Stimulated activated CD4-positive, alpha-beta T cell treated with anti-CD3 and anti-CD28 coated beads, Interleukin-2, amount 100 ng/mL, for 48 hours (primary cell): ENCODE measurements at places on chromosomes 11 and 22.

DNA sequence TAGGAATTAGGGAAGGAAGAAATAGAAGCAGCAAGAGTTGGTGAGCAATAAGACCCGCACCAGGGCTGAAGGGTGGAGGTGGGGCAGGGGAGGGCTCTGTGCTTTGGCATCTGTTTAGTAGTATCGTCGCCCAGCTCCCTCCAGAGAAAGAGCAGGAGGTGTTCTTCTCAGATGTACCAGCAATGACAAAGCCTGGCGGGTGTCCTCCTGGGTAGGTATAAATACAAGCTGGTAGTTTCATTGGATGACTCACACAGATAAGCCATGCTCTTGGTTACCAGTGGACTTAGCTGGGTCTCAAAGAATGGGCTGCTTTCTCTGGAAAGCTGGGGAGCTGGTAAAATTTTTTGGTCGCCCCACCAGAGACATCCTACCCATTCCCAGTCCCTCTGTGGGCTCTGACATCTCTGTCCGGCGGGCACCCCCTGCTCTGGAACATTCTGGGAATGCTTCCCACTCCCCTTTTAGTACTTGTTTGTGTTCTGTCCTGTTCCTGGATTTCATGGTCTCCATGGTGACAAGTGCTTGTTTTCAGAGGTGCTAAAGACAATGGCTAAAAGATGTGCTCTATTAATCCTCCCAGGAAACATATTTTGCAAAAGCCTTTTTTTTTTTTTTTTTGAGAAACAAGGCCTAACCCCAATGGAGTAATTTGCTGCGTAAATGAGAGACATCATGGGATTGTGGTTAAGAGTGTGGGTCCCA is 15.4 kb upstream of the TUBA8 start:
- DNase-seq: no peak

GRCh38 chr11:45512471-45513148 is 152.8 kb downstream of the CHST1 start:
- no peak for DNase-seq

DNA sequence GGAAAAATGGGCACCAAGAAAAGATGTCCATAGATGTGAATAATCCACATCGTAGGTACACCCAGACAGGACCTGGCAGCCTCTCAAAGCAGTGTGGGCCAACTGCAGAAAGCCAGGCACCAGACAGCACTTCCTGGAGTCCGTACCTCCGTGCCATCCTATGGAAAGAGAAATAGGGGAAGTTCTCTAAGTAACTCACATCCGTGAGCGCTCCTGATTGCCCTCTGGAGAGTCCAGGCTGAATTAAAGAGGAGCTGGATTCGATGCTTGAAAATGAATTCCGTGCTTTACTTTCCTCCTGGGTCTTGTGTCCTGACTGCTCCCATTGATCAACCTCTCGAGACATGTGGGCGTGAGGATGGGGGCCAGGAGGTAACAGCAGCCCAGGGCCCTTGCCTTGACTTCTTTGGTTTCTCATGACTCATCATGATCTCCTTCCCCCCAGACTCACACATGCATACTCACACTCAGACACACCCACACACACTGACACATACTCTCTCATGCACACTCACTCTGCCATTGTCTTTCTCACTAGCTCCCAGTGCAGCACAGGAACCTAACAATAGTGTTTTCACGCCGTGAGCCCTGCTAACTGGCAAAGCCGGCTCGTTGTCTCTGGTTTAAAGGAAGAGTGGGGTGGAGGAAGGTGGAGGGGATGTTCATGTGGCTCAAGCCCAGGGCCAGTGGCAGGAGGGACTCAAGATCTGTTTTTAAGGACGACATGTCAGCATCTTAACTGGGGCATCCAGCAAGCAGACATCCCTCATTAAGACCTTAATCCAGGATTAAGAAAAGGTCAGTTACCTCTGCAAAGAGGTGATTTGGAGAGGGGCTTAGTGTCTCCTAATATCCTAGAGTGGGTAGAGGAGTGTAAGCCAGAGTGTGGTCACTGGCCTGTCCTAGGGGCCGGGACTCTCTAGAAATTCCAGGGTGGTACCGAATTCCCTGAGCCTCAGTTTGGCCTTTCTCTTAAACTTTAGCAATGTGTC is 104.2 kb downstream of the SCN3B start:
- no peak for DNase-seq

- DNase-seq: no peak
These were observed 417.0 kb upstream of the NARS2 start for GRCh38 chr11:78991681-78992080.

- no peak for DNase-seq
These were observed 201.1 kb downstream of the CADM1 start for GRCh38 chr11:115302946-115303703.

- peak; percentile 46 for DNase-seq
These were observed 27.8 kb downstream of the WEE1 start for GRCh38 chr11:9601037-9601875.

DNA sequence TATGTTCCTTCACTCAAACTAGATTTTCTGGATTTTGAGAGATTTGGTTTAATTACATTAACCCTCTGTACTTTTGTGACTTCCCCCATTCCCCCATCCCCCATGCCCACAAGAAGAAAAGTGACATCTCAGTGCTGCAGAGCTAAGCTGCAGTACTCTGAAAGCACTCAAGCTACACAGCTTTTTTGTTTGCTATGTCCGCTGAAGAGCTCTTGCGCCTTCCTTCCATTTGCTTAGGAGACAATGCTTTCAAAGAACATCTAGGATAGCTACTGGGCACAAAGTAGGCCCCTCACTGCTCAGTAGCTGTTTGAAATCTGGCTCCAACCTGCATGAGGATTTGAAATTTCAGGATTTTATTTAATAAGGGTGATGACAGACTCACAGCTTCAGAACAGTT is 69.7 kb downstream of the SLC17A6 start:
- DNase-seq: no peak

DNA sequence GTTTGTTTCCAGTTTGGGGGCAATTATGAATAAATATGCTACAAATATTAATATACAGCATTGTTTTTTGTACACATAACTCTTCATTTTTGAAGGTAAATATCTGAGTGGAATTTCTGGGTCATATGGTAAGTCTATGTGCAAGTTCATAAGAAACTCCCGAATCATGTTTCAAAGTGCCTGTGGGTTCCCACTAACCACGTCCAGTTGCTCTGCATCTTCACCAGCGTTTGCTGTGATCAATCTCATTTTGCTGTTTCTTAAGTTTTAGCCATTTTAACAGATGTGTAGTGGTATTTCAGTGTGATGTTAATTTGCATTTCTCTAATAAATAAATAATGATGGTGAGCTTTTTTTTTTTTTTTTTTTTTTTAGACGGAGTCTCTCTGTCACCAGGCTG is 14.2 kb upstream of the CSRP3 start:
- no peak for DNase-seq

GRCh38 chr11:58003591-58003990 is 20.1 kb upstream of the OR9Q1 start:
- DNase-seq: no peak

DNA sequence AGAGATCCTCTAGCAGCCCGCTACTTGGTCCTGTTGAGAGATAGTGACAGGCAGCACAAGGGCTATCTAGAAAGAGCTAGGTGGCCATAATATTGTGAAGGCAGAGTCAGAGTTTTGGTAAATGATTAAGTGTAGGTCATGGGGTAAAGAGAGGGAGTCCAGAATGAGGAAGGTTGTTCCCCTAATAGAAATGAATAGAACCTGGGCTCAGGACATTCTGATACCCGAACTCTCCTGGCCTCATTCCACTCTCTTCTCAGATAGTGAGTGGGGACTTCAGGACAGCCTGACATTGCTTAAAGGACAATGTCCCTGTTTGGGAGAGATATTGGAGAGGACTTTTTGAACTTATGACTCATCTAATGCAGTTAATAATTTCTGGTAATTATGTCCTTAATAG is 20.6 kb downstream of the SLC5A1 start:
- DNase-seq: no peak

- DNase-seq: peak; percentile 69
These were observed at the start of gene CSNK1E for GRCh38 chr22:38317122-38317994. TSS of gene CSNK1E (minus strand) at chr22:38317433. CDS start at chr22:38314157, 3,276 bp downstream.

DNA sequence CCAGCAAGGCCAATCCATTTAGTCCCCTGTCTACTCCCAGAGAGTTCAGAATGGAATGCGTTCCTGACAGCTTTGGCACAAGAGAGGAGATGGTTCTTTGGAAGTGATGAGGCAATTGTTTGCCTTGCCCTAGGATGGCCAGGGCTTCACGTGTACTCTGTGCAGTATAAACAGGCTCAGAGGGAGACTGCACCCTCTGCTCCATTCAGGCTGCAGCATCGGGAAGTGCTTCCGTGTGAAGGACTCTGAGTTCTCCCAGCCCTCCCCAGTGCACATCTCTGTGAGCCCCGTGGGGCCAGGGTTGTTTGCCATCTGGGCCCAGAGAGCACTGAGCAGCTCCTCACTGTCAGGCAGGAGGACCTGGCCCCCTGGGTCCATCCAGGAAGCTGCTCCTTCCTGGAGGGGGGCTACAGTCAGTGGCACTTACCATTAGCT is 215.3 kb upstream of the TBCEL start:
- DNase-seq: no peak

DNA sequence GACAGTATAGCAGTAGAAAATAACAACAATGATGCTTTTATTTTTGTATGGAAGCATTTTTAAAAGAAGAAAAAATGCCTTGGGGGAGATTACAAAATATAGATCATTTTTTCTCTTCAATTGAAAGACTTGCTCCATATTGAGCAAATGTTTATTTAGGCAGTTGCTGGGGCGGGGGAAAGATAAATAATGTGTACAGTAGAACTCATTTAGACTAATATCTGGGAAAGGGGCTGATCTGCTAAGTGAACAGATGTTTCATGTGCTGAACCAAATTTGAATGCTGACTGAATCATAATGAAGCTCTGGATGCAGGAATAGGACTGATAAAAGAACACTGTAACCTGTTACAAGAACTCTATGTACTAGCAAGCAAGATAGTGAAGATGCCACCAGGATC is 457.1 kb upstream of the TENM4 start:
- no peak for DNase-seq

GRCh38 chr22:34688825-34689224 is 377.1 kb upstream of the ISX start:
- DNase-seq: no peak

- DNase-seq: no peak
These were observed 25.5 kb upstream of the EHF start for GRCh38 chr11:34595391-34595790.

GRCh38 chr11:130780437-130780836 is 135.8 kb downstream of the SNX19 start:
- DNase-seq: no peak

GRCh38 chr22:23856721-23857605 is 712 bp upstream of the SLC2A11 start:
- DNase-seq: no peak

DNA sequence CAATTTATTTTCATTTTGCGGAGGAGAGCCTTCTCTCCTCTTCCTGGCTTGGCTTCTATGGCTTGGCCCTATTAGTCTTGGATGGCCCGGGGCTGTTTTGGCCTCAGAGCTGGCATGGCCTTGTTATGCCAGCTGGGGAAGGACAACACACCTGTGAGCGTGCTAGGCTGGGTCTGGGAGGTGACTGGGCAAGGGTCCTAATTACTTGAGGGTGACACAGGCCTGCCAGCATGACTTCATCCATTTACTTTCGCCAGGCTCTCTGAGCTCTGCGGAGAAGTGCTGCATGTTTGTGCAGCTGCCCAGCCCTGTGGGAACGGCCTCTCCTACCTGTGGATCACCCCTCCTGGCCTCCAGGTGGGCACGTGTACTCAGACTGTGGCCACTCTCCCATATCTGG is 153.6 kb downstream of the SNX19 start:
- DNase-seq: no peak

DNA sequence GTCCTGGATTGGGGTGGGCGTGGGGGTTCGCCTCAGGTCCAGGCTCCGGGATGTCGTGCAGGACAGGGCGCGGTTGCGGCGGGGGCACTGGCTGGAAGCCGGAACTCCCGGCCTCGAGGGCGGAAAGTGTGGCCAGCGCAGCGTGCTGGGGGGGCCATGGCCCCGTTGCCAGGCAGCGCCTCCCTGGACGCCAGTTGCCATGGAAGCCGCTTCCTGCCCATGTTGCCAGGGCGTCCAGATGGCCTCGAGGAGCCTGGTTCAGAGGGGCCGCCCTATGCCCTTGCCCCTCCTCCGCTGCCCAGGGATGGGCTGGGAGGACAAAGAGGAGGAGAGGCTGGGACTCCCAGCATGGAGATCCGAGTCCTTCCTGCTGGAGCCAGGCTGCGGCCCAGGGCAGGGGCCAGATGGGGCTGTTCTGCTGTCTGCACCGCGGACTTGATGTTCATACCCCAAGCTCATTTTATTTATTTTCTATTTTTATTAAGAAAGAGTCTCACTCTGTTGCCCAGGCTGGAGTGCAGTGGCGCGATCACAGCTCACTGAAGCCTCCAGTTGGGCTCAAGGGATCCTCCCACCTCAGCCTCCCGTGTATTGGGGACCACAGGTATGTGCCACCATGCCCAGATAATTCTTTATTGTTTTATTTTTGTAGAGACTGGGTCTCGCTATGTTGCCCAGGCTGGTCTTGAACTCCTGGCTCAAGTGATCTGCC is 4.6 kb upstream of the CCDC188 start:
- no peak for DNase-seq

DNA sequence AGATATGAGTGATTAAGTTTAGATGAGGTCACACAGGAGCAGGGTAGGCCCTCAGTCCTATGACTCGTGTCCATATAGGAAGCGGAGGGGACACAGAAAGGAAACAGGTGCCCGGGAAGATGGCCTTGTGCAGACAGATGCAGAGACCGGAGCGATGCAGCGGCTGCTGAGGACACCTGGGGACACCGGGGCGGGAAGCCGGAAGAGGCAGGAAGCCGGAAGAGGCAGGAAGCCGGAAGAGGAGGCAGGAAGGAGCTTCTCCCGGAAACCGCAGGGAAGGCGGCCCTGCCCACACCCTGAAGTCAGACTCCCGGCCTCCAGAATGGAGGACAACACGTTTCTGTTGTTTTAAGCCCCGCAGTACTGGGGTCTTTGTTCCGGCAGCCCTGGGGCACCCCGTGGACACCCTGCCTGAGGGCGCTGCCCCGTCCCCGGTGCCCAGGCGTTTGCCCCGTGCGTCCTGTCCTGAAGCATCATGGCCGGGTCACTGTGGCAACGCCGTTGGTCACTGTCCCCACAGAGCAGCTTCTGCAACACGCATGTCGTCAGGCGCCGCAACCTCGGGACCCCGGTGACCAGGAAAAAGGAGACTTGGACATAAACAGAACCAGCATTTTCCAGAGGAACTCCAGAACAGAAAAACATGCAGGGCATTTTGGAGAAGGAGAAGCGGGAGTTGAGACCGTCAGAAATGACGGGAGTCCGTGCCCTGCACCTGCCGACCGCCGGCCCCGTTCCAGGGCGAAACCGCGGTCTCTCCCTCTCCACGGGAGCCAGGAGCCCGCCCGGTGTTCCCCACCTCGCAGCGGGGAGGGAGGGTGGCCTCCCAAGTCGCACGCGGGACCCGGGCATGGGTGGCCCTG is 103.4 kb downstream of the BRD1 start:
- no peak for DNase-seq

- no peak for DNase-seq
These were observed 23.9 kb upstream of the TSPAN18 start for GRCh38 chr11:44702889-44703288.
